Fibroblast of the aortic adventitia (primary cell): ENCODE measurements at places on chromosomes 12 and 14. TPM values are rescaled to one million over a fixed set of nuclear protein-coding genes. Genes with fewer than 3 reads are reported as not detected.

The DLST gene
- 31.1 and 68.5 TPM in 2 replicates for total RNA-seq

GRCh38 chr14:22491683-22492621 lies 97.1 kb downstream of the DAD1 start:
- no peak for DNase-seq

DNA sequence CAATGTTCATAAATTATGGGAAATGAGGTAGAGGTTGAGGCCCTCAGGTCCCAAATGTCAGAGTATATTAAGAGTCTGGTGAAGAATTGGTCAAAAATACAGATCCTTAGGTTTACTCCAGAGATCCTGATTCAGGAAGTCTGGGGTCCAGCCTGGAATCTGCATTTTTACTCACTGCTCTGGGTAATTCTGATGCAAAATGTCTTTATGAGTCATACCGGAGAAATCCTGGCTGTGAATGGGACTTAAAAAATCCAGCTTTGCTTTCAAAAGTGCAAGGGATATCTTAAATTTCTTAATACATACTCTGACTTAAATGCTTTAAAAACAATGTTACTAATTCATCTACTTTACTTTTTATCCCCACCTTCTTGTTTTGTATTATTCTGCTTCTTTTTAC lies 74.5 kb downstream of the FERMT2 start:
- DNase-seq = peak; percentile 83

The GLT1D1 gene
- total RNA-seq = not detected in 2 replicates

DNA sequence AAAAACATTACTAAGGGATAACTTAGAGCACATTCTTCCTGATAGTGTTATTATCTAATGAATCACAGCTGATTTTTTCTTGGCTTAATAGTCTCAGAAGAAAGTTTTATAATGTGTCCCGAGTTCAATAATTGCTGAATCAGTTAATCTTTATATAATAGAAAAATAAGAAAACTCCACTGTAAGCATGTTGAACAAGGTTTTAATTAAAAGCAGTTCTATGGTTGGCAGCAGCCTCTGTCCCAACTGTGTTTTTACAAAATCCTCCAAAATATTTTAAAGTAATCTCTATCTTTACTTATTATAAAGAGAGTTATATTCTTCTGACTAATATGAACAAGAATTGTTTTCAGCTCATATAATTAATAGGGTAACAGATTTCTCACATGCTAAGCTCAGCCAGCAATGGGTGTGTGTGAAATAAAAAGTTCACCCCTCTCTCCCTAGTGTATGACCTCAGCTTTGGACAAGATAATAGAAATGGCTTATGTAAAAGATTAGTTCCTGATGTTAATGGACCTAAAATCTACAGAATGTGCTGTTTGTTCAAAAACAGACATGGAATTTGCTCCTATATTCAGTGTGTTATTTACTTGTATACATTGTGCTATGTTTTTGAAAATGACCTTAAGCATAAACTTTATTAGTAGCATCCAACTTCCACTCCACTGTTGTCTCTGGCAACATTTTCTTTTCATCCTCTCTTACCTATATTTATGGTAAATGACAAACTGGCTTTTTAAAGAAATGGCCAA lies 67.1 kb upstream of the DCN start:
- peak; percentile 67 for DNase-seq

DNA sequence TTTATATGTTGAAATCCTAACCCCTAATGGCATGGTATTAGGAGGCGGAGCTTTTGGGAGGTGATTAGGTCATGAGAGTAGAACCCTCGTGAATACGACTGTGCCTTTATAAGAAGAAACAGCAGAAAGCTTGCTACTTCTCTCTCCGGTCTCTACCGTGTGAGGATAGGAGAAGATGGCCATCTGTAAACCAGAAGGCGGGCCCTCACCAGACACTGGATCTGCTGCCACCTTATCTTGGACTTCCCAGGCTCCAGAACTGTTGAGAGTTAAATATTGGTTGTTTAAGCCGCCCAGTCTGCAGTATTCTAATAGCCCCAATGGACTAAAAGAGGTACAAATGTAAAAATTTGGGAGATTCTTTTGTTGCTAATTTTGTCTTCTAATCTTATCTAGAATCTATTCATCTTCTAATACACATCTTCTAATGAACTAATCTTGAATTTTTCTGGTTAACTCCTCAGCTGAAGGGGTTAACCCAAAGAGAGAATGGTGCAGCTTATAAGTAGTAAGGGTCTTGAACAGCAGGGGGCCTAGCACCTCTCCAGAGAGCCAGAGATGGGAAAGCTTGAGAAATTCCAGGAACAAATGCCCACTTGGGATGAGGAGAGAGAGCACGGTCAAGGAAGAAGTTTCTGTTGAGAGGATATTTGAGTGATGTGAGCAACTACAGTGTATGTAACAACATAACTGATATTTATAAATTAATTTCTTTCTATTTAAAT lies 264.0 kb upstream of the GRIP1 start:
- no peak for DNase-seq

DNA sequence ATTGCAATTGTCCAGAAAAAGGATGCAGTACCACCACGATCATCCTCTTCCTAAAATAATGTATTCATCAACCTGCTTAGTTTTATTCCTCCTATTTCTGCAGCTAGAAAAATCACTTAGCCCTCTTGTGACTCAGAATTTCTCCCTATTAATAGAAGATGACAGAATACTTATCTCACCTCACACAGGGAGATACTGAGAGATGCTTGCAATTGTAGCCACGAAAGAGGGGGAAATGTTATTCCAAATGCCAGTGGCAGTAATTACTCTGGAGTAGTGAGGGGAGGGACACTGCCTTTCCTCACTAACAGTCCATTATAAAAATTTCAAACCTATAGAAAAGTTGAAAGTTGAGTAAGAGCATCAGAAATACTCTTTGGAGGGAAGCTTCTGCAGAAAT lies 11.8 kb upstream of the DUSP6 start:
- no peak for DNase-seq

- peak; percentile 29 for DNase-seq
Observed at GRCh38 chr14:53807542-53807941, 149.1 kb downstream of the BMP4 start.

- no peak for DNase-seq
Observed at GRCh38 chr12:118763234-118763633, 218.1 kb upstream of the SRRM4 start.

DNA sequence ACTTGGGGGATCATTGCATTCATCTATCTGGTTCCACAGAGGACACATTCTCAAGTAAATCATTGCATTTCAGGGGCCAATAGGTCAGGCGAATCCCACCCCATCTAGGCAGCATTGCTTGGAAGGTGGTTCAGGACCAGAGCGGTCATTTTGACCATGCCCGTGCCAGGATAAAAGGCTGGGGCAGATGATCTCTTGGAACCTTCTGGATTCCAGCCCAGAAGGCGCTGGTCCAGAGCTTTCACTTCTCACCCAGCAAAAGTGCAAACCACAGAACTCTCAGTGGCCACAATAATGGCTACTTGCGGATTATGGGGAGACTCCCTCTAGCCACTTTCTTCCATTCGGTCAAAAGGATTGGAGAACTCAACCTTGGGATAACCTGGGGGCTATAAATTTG lies 595 bp upstream of the KRT85 start:
- no peak for DNase-seq

The SERPINA4 gene
- not detected in 2 replicates for total RNA-seq

- peak; percentile 80 for DNase-seq
Observed at GRCh38 chr12:101839324-101840283, 8.8 kb upstream of the GNPTAB start.

The LIN52 gene
- 9.2 and 10.0 TPM in 2 replicates for total RNA-seq

- peak; percentile 42 for DNase-seq
Observed at GRCh38 chr14:23056956-23057756, at the start of gene CDH24. Gene CDH24 (minus strand): TSS chr14:23057520. CDS start chr14:23055733, 1,787 bp downstream.

DNA sequence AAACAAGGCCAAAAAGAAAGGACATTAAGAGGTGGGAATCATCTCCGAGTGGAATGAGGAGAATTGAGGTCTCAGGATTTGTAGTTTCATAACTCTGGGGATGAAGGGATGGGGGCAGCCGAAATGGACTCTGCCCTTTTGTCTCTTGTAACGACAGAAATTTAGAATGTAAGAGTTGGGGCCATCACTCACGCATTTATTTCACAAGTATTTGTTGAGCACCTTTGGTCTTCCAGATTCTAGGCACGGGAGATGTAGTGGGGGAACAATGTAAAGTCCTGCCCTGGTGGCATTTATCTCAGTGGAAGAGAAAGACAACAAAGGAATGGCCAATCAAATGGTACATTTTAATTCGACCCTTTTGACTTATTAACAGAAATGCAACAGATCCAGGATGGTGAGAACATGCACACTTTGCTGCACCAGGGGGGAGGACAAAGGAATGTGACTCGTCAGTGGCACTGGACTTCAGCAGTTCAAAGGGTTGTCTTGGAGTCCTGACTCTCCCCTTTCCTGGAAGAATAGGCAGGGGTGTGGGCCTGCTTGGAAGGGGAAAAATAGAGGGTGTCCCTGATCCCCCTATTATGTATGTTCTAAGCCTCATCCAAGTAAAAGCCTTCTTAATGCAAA lies 102.0 kb downstream of the TMEM30B start:
- no peak for DNase-seq

The AQP2 gene
- total RNA-seq = not detected in 2 replicates

GRCh38 chr12:53102883-53103807 lies at the start of gene SOAT2:
Gene SOAT2 (plus strand): TSS chr12:53103486. CDS start chr12:53103578, 92 bp downstream.
- no peak for DNase-seq

DNA sequence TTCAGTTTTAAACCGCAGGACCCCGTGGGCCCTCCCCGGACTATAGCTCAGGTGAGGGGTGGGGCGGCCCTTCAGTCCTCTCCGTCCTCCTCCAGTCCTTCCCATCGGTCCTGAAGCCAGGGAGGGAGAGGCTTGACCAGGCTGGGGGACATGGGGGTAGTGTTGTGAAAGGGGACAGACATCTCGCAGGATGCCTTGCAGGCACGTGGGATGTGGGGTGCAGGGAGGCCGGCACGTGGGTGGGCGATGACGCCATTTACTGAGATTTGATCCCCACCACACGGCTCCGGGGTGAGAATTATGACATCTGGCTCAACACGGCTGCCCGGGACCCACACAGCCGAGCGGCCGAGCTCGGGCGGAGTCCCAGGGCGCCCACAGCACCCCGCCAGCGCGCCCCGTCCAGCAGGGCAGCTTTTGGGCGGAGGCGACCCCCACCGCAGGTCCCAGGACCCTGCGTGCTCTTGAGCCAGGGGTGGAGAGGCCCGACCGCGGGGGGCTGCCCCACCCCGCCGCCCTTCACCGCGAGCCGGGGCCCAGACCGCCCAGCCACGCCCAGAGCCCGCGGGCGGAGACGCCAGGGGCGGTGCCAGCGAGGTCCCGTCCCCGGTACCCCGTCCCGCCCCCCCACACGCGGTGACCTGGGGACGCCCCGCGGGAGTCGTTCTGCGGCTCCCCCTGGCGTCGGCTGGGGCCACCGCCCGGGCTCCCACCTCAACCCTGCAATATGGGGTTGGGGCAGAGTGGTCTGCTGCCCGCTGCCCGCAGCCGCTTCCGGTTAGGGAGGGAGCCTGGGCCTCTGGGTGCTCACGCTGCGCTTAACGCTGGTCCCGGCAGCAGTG lies 3.3 kb upstream of the EXOC3L4 start:
- DNase-seq = peak; percentile 14

The LRP6 gene
- total RNA-seq = 44.2 and 116 TPM in 2 replicates

DNA sequence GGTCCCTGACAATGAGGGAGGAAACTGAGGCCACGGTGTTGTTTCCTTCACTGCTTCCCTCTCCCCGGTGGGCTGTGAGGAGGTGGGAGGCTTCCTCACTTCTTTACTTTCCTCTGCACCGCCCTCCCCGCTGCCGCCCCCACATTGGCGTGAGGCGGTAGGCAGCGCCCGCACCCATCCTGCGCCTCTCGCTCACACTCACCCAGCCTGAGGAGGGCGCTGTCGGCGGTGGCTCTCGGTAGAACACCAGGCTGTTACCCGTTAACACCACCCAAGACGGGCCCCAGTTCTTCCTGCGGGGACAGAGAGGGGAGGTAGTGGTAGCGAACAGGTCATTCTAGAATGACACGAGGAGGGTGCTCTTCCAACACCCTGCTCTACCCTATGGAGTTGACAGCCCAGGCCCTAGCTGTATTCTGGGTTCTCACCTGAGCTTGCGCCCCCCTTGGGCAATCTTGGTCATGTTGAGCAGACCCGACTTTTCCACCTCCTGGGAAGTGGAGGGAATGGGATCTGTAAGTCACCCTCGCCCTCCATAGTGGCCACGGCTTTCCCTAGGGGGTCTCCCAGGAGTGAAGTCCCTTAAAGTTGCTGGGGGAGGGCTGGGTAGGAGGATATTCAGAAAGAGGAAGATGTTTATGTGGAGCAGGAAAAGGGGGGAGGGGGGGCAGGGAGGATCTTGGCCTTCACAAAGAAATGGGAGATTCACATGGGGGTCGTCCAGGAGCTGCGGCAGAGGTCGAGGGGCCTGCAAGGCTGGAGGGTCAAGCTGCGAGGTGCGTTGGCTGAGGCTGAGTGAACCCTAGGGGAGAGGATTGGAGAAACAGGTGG lies 3.3 kb downstream of the ARHGAP9 start:
- DNase-seq = no peak

- peak; percentile 37 for DNase-seq
Observed at GRCh38 chr14:28303248-28303647, 463.3 kb upstream of the FOXG1 start.

- DNase-seq = no peak
Observed at GRCh38 chr14:50697659-50698290, 29.7 kb upstream of the SAV1 start.

The OR6C65 gene
- not detected in 2 replicates for total RNA-seq

GRCh38 chr14:74579447-74580274 lies 32.4 kb downstream of the LTBP2 start:
- peak; percentile 89 for DNase-seq

DNA sequence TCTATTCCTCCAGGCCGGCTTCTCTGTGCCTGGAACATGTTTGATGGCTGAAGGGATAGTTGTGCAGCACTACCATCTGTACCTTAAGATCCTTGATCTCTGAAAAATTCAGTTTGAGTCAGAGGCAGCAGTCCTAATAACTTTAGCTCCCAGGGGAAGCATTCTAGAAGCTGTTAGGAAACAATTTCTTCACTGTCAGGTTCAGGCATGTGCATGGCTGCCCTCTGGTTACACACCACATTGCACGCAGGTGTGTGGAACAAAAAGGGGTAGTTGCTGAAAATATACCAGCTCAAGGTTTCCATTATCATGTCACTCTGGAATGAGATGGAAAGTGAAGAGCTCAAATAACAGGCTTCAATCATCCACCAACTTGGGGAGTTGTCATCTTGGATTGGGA lies 80.1 kb downstream of the CHST11 start:
- no peak for DNase-seq

DNA sequence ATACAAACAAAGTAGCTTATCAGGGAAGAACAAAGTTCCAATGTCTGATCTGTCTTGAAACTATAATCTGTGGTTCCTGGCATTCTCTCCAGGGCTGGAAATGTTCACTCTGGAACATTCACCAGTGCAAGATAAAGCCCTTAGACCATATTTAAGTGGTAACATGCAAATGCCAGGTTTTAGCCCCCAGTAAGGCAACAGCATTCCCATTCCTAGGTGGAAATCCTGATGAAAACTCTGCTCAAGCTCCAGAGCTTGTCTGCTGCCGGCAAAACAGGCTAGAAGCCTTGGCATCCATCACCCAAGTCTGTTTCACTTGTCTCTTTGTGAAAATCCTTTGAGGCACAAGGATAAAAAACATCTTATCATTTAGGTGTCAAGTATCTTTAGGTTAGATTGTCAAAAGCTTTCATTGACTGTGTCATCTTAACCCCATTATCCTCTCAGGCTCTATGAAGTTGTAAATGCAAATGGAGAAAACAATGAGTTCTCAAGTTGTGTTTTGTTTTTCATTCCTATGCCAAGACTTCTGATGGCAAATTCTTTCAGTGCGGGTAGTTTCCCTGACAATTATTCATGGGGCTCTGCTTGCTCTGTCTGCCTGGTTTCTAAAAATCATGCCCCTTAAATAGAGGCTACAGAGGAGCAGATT lies 344.7 kb downstream of the NELL2 start:
- no peak for DNase-seq

- DNase-seq = peak; percentile 71
Observed at GRCh38 chr12:31589904-31590641, 863 bp downstream of the DENND5B start.

GRCh38 chr12:76259660-76260389 lies 88.4 kb downstream of the BBS10 start:
- DNase-seq = peak; percentile 93
